ENCODE measurements at places on chromosomes 3 and 15.
A peak's percentile ranks its signal among the peaks of the same experiment; 100 is the strongest.

DNA sequence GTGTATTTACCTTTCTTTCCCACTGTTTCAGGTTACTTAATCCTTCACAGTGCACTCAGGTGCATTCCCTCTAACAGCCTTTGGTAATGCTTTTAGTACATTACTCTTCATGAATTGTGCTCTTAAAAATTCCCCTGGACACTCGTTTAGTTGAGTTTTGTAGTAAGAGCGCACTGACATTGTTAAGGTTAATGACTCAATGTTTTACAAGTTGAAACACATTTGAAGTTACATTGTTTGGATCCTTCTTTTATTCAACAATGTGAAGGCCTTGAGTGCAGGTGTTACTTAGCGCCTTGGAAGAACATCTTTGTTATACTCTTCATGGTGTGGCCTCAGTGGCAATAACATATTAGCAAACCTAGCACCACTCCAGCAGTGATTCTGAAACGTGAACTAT lies 739.6 kb downstream of the NAALADL2 start:
- no peak for DNase-seq

DNA sequence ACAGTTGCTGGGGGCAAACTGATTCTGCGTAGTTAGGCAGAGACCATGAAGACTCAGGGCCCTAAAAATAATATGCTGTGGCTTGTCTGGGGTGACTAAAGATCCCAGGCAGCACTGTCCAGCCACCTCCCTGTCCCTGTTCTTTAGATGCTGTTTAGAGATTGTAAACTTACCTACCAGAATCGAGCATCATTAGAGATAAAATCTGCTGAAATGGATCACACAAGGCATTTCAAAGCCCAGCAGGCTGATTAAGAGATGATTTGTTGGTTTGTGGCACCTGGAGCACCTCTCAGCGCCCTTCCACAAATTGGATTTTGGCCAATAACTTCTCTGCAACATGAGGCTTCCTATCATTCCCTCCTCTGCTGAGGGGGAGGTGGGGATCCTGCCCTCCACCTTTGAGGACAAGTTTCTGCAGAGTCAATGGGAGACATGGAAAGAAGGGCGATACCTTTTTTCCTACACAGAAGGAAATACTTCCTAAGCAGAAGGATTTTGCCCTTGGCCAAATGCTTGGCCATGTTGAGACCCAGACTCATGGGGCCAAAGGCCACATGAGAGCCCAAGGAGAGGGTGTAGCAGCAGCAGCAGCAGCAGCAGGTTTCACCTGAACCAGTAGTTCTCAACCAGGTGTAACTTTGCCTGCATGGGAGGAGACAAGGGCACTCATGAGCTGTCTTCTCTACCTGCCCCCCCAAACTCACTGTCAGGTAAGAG lies 37.5 kb downstream of the SEMA5B start:
- DNase-seq: peak; percentile 32

GRCh38 chr3:108882762-108883161 lies 60.2 kb downstream of the TRAT1 start:
- no peak for DNase-seq

GRCh38 chr3:86982883-86983282 lies 8.1 kb downstream of the VGLL3 start:
- DNase-seq: peak; percentile 25

DNA sequence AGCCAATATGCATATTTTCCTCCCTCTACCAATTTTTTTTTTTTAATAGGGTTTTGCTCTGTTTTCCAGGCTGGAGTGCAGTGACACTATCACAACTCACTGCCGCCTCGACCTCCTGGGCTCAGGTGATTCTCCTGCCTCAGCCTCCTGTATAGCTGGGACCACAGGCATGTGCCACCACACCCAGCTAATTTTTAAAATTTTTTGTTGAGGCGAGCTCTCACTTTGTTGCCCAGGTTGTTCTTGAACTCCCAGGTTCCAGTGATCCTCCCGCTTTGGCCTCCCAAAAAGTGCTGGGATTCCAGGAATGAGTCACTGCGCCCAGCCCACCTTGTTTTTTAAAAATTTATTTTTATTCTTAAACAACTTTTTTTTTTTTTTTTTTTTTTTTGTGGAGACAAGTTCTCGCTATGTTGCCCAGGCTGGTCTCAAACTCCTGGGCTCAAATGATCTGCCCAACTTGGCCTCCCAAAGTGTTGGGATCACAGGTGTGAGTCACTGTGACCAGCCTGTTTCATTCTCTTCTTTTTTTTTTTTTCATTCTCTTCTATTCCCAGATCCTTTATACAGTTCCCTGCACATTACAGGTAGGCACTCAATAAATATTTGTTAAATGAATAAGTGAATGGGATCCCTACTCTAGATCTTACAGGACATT lies 40.5 kb upstream of the PIK3CB start:
- no peak for DNase-seq

- DNase-seq: no peak
These were observed 27.8 kb downstream of the STAC start for GRCh38 chr3:36408146-36408545.

GRCh38 chr3:118978393-118978758 lies 56.3 kb downstream of the IGSF11 start:
- no peak for DNase-seq

- DNase-seq: no peak
These were observed 52.4 kb downstream of the IL1RAP start for GRCh38 chr3:190566043-190566933.

DNA sequence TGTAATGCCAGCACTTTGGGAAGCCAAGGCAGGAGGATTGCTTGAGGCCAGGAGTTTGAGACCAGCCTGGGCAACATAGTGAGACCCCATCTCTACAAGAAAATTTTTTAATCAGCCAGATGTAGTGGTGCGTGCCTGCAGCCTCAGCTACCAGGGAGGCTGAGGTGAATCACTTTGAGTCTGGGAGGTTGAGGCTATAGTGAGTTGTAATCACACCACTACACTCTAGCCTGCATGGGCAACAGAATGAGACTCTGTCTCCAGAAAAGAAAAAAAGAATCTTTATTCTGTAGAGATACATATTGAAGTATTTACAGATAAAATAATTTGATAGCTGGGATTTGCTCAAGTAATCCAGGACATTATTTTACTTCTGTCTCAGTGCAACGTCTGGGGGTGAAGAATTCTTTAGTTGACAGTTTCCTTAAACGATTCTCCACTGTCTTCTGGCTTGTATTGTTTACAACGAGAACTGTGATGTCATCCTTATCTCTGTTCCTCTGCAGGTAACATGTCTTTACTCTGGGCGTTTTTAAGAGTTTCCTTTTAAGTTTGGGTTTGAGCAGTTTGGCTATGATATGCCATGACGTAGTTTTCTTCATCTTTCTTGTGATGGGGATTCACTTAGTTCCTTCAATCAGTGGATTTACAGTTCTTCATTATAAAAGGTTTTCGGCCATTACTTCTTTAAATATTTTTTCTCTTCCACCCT lies 26.3 kb downstream of the KPNA1 start:
- DNase-seq: no peak

DNA sequence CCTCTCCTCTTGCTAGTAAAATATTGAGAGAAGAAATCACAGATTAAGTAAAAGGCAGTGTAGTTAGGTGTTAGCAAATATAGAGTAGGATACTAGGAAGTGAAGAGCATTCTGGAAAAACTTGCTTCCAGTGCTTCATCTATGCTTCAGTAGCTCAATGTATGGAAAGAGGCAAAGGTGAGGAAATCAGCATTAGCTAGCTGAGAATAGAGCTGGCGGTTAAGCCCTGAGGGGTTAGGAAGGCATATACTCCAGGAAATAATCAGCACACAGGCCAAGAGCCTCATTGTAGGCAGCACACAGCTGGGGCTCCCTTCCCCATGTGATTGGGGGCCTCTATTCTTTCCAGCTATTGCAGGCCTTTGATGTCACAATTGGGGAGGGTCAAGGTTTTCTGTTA lies 13.8 kb downstream of the RCCD1 start:
- no peak for DNase-seq

GRCh38 chr3:32391643-32392535 lies at the start of gene CMTM7:
TSS of gene CMTM7 (plus strand) at chr3:32391853. CDS start at chr3:32391907, 54 bp downstream.
- DNase-seq: peak; percentile 44

DNA sequence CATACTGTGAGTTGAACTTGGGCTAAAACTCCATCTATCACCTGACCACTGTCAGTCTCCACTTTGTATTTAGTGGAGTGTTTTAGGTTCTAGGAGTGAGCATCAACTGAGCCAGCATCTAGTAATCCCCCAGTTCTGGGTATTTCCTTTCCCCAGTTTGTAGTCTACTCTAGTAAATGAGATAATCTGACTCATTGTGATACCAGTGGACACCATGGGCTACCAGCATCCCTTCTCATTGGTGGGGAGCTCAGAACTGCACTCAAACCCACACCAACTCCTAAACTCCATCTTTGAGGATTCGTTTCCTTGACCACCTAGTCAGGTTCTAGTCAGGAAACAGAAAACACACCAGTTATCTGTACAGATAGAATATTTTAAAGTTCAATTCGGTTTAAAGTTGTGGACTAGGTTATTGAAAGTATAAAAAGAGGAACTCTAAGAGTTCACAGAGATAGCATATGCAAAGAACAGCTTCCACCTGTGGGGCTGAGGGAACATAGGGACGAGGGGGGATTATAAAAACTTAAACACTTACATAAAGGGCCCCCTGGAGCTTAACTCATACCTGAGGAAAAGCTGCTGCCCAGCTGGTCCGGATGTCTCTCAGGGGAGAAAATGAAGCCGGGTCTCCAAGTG lies 36.0 kb downstream of the LEO1 start:
- no peak for DNase-seq

DNA sequence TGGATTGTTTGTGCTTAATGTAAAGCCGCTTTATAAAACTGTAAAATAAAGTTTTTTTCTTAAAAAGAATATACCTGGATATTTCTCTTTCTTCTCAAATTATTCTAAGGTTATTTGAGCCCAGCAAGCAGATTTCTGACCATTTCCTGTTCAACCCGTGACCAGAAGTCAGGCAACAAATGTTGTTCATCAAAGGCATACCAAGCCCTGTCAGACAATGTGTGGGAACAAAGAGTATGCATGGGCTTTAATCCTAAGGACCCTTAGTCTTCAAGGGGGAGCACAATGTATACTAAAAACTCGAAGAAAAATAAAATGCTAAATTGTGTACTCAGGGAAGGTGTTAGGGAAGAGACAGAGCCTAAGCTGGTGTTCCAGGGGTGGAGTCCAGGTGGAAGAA lies 26.6 kb upstream of the PAQR5 start:
- DNase-seq: no peak

- DNase-seq: peak; percentile 18
These were observed 165.0 kb downstream of the ABHD5 start for GRCh38 chr3:43855674-43856299.
